OCI-M1 (cell line): ENCODE measurements at places on chromosomes 6 and 20.

DNA sequence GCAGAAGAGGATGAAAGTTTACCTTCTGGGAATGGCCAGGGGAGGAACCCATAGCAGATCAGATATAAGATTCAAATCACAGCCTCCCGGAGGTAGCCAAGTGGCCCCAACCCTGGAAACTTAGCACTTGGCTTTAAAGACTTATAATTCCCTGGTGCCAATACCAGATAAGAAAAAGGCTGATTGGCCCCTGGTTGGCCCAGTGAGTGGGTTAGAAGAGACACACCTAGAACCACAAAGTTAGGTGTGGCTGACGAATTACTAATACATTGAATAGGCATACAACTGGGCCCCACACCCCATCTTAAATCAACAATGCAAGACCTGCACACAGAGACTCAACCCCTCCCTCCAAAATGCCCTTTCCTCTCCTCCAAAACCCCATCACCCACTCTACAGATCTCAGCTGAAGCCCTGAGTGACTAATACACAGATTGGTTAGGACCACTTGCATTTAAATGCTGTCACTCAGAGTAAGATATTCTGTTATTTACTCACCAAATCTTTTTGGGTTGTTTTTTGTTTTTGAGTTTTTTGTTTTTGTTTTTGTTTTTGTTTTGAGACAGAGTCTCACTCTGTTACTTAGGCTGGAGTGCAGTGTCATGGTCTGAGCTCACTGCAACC, 315.4 kb upstream of the JARID2 start:
- DNase-seq = no peak

GRCh38 chr6:143546599-143546998, 35.1 kb upstream of the FUCA2 start:
- DNase-seq = no peak

- DNase-seq = no peak
These were observed 252.0 kb upstream of the JAG1 start for GRCh38 chr20:10925767-10926166.

DNA sequence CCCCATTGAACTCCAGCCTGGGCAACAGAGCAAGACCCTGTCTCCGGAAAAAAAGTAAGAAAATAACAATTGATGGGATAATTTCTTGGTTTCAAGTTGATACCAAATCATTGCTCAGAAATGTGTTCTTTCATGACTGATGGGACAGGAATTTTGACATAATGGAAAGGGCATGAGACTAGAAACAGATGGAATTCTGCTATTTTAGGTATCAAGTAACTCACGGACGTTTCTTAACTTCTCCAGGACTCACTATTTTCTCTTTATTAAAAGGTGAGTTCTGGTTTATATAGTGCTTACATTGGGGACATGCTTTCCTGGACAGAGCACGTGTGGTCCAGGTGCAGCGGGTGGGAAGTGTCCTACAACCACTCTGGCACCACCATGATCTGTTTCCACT, 6.0 kb upstream of the DSP start:
- no peak for DNase-seq

DNA sequence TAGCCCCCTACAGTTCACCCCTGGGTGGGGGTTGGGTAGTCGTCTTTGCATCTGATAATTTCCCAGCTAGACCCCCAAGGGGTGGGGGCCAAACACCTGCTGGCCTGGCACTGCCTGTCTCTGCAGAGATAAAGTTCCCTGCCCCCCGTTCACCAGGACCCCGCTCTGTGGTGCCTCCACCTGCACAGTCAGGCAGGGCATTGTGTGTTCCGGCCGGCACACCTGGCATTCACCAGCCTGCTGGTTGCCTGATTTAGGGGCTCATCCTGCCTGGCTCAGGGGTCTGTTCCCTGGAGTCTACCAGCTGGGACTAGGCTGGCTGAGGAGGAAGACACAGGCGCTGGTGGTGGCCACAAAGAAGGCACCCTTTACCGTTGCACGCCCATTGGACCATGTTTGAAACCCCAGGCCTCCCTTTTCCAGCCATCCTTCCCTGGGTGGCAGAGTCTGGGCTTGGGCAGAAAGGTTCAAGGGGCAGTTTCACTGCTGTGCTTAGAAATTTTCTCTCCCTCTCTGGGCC, 30.8 kb upstream of the SCRT2 start:
- DNase-seq = no peak

DNA sequence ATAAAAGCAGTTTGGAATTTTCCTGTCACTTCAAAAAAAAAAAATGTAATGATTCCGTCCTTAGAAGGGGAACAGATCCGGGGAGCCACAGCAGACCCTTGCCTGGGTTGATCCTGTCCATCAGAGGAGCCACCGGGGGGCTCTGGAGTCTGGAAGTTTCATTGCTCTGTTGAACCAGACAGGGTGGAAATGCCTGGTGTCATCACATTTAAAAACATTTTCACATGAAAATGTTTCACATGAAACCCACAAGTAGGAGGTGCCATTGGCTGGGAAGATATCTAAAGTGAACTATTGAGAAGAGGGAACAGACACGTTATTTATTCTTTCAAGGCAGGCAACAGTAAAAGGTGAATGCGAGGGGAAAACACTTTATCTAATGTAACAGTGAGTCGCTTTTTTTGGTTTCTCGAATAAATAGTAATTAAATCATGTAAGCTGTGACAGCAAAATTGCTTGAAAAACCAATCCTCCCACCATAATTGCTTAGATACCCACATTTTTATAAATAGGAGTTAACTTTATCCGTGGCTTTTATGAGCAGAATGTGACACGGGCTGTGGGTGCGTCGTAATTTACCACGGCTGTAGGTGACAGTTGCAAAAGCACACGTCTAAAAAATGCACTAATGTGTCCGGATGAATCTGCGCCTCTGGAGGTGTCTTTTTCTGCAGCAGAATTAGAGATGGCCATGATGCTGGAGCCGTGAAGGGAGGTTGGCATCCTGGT, 323.4 kb downstream of the TAF4 start:
- peak; percentile 1 for DNase-seq

GRCh38 chr20:58554541-58554940, 39.3 kb upstream of the APCDD1L start:
- no peak for DNase-seq

DNA sequence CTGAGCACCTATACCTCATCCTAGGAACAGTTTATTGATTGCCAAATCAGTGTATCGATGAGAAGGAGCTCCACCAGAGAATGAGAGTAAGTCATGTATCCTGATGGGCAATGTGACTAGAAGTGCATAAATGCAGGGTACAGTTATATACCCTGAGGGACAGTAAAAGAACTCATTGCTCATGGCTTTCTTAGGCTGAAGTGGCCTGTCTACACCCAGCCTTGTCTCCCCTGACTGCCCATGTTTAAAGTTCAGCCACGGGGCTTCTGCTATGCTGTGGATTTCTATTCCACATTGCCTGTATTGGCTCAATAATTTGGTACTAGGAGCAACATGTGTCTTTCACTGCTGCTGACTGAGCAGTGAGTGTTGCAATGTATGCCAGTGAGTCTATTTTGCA, 400.4 kb upstream of the IMPG1 start:
- no peak for DNase-seq

- no peak for DNase-seq
These were observed 29.6 kb downstream of the PMEPA1 start for GRCh38 chr20:57680131-57680716.

DNA sequence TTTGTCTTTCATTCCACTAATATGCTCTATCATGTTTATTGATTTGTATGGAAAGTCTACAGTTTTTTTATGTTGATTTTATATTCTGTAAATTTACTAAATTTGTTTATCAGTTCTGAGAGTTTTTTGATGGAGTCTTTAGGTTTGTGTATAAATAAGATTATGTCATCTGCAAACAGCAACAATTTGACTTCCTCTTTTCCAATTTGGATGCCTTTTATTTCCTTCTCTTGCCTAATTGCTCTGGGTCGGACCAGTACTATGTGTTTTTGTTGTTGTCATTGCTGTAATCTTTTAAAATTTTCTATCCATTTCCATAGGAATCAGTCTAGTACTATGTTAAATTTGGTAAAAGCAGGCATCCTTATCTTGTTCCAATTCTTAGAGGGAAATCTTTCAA, 31.5 kb upstream of the POLR1H start:
- DNase-seq = no peak

DNA sequence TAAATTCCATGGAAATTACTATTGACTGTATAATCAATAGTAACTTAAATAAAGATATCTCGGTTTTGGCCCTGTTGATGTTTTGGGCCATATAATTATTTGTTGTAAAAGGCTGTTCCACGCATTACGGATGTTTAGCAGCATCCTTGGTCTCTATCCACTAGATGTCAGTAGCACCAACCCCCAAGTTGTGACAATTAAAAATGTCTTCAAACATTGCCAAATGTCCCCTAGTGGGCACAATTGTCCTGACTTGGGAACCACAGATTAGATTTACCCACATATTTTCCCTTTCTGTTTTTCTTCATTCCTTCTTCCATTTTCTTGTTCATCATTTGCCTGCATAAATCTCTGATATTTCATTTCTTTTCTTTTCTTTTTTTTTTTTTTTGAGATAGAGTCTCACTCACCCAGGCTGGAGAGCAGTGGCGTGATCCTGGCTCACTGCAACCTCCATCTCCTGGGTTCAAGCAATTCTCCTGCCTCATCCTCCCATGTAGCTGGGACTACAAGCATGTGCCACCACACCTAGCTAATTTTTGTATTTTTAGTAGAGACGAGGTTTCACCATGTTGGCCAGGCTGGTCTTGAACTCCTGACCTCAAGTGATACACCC, 13.6 kb upstream of the WFDC8 start:
- DNase-seq = peak; percentile 90

GRCh38 chr20:58847463-58847862, 3.2 kb downstream of the GNAS-AS1 start:
- DNase-seq = peak; percentile 3

GRCh38 chr20:59955131-59955796, 3.0 kb upstream of the CDH26 start:
- DNase-seq = peak; percentile 64

DNA sequence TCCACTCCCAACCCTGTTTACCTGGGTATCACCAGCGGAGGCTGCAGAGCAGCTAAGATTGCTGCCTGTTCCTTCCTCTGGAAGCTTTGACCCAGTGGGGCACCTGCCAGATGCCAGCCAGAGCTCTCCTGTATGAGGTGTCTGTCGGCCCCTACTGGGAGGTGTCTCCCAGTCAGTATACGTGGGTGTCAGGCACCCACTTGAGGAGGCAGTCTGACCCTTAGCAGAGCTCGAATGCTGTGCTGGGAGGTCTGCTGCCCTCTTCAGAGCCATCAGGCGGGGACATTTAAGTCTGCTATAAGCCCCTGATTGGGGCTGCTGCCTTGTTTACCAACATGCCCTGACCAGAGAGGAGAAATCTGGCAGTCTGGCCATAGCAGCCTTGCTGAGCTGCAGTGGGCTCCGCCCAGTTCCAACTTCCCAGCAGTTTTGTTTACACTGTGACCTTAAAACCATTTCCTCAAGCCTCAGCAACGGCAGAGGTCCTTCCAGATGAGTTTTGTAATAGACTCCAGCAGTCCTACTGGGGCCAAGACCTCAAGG, 2.8 kb downstream of the RAET1E start:
- DNase-seq = peak; percentile 15

DNA sequence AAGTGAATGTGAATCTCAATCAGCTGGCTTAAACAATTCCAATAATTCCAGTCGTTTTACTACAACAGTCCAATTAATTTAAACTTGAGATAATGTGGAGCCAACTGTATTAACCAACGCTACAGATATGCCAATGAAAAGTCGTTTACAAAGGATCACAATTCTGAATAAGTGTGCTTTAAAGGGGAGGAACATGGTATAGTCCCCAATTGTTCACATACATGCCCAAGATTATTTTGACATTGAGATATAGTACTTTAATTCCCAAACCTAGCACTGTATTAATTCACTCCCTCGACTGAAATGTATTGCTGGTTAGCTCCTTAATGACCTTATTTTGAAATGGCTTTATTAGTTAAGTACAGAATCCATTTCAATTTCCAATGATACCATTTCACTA, 2.5 kb downstream of the AKIRIN2 start:
- no peak for DNase-seq

GRCh38 chr6:149053848-149054558, 263.5 kb upstream of the TAB2 start:
- no peak for DNase-seq

- DNase-seq = no peak
These were observed 27.3 kb downstream of the KDM1B start for GRCh38 chr6:18182568-18182967.

GRCh38 chr20:64216036-64216435, 39.5 kb upstream of the PCMTD2 start:
- DNase-seq = no peak

GRCh38 chr6:10389739-10390494, 25.0 kb downstream of the TFAP2A start:
- no peak for DNase-seq

GRCh38 chr6:140806431-140806830, 1326.3 kb upstream of the GJE1 start:
- DNase-seq = no peak

DNA sequence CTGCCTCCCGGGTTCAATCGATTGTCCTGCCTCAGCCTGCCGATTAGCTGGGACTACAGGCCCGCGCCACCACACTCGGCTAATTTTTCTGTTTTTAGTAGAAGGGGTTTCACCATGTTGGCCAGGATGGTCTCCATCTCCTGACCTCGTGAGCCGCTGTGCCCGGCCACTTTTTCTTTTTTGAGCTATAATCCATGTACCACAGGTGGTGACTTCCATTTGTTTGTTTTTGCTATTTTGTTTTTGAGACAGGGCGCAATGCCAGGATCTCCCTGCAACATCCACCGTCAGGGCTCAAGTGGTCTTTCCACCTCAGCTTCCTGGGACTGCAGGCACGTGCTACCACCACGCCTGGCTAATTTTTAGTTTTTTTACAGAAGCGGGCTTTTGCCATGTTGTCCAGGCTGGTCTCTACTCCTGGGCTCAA, 8.5 kb downstream of the HSPA1B start:
- DNase-seq = no peak

- DNase-seq = peak; percentile 19
These were observed 465.0 kb upstream of the HSF2 start for GRCh38 chr6:121934451-121934850.

DNA sequence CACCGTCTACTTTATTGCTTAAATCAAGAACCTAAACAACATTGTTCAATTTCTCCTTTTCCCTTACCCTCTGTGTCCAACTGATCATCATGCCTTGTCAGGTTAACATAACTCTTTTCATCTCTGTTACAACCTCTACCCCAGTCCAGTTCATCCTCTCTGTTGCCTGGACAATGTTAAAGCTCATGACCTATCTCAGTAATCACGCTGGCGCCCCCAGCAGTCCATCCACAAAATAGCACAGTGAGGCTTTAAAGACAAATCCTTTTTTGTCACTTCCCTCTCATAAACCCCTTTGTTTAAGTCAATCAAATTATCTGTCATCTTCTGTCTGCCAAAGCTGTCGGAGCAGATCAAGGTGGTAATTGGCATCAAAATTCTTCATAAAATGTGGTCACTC, 140.1 kb downstream of the QKI start:
- peak; percentile 84 for DNase-seq

GRCh38 chr20:45328451-45328850, 19.8 kb downstream of the SDC4 start:
- no peak for DNase-seq

GRCh38 chr6:147080225-147080624, 124.0 kb upstream of the STXBP5 start:
- DNase-seq = no peak

- no peak for DNase-seq
These were observed 63.1 kb downstream of the VGLL2 start for GRCh38 chr6:117328500-117328899.
